ENCODE measurements at places on chromosomes 1 and 21.

DNA sequence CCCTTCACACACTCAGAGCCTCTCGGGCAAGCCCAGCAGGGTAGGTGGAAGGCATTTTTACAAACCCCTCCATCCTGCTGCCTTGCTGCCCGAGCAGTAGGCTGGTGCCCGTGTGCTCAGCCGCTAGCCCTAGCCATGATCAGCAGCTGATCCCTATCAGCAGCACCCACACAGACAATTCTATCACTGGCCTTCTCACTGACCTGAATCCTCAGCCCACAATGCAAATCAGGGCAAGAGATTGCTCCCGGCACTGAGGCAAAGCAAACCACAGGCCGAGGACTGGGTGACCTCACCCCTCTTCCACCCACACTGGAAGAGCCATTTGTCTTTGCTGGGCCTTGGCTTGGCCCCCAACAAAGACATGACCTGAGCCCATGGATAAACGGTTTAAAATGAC is 895 bp upstream of the PDZK1 start:
- DNase-seq = no peak

GRCh38 chr1:99110140-99111041 is 105.7 kb upstream of the PLPPR5 start:
- no peak for DNase-seq

DNA sequence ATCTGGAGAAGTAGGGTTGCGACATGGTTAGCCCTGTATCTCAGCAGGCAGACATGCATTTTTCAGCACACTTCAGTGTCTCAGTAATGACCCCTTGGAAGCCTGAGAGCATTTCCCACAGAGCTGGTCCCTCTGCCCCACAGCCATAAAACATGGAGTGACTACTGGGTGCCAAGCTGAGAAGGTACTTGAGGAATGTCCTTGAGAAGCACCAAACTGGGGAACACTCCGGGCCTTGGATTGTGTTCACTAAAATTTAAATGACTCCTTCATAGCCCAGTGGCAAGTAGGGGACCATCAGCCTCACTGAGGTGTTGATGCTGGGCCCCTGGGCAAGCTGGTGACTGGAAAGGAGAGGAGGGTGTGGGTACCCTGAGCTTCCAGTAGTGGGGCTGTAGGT is 54.7 kb downstream of the KCNJ6 start:
- no peak for DNase-seq

DNA sequence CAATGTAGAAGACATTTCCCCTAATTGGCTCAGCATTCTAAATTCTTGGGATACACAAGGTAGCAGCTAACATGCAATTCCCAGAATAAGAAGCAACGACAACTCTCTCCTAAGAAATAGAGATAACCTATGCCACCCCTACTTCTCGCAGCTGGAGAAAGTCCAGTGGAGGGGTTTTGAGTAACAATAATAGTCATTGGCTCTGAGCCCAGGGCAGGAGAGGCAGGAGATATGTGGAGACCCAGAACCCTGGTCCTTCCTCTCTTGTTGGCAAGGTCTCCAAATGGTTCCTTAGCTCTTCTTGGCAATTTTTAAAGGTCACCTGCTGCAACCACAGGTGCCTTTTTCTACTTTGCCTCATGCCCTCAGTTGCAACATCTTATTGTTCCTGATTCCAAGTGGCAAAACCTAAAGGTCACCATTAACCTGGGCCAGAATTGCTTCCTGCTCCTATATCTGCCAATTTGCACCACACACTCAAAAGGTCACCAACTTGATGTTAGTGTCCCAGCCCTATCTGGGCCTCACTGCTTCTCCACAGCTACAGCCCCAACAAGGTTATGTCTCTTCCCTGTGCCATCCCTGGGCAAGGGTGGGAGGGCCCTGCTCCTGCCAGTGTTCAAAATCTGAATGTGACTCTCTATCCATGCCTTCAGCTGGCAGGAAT is 36.7 kb downstream of the TBX15 start:
- no peak for DNase-seq

GRCh38 chr1:232226197-232226712 is 403.7 kb downstream of the SIPA1L2 start:
- DNase-seq = peak; percentile 29

DNA sequence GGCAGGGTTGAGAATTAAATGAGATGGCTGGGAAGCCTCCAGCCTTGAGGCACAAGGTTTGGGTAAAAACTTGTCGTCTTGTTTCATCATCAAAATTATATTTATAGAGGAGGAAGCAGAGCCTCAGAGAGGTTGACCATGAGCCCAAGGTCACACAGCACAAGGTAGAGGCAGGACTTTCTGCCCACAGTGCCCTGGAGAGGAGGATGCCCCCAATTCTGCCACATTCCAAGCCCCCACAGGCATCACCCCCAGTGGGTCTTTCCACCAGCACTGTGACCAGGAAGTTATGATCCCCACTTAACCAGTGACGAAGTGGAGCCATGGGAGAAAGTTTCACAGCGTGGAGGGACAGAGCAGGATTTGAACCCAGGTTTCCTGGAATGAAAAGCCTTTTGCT is 400.0 kb downstream of the MATN1 start:
- DNase-seq = no peak

DNA sequence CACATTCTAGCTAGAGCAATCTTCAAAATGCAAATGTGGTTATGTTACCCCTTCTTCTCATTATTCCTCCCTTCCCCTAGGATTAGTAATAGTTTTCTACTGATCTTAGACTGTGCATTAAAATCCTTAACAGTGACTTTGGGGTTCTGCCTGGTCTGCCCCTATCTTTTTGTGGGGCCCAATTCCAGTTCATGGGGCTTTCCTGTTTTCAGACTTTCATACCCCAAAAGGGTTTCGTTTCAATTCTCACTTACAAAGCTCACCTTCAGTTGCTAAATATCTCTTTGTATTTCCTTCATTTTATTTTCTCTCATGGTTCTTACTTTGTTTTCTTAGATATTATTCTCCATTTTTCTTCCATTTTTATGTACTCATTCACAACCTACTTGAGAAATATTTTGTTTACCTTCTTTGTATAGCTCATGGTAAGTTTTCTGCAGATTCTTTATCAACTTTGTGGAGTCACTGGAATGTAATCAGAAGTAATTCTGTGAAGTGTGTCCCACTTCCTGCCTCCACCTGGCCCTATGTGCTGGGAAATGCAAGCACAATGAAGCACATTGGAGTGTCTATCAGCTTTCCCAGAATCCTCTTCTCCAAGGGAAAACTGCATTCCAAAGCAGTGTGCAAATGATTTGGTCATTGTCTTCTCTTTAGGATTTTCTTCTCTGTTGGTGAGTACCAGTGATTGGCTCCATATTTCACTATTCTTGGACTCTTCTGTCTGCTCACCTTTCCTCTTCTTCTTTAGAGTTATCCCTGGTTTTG is 350.2 kb downstream of the ZNF326 start:
- no peak for DNase-seq

GRCh38 chr1:160127865-160128523 is 12.4 kb downstream of the ATP1A2 start:
- no peak for DNase-seq

GRCh38 chr1:2506007-2506860 is 20.2 kb downstream of the PANK4 start:
- no peak for DNase-seq

GRCh38 chr1:246750752-246751151 is 26.5 kb downstream of the SCCPDH start:
- no peak for DNase-seq

DNA sequence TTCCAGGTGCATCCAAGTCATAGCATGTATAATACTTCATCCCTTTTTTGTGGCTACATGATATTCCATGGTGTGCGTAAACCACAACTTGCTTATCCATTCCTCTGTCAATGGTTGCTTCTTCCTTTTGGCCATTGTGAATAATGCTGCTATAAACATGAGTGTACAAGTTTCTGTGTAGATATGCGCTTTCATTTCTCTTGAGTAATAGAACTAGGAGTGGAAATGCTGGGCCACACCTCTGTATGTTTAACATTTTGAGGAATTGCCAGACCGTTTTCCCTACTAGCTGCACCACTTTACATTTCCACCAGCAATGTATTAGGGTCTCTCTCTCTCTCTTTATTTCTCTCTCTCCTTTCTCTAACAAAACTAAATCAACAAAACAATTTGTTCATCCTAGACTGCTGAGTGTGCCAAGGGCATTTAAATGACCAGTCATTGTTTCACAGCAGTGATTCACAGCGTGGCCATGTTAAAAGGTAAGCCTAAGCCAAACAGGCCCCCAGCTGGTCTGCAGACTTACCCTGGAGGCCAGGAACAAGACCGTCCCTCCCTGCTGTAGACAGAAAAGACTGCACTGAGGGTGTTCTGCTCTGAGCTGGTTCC is 53.2 kb upstream of the LYST start:
- DNase-seq = no peak

DNA sequence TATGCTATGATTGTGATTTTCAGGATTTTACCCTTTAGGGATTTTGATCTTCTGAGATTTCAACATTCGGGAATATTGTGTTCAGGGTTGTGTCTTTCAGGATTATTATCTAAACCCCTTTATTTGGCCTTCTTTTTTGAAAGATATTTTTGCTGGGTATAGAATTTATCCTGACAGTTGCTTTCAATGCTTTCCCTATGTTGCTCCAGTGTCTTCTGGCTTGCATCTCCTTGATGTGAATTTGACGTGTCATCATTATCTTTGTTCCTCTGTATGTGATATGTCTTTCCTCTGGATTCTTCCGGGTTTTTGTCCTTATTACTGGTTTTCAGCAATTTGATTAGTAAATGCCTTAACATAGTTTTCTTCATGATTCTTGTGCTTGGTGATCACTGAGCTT is 25.9 kb upstream of the RIPK4 start:
- no peak for DNase-seq

DNA sequence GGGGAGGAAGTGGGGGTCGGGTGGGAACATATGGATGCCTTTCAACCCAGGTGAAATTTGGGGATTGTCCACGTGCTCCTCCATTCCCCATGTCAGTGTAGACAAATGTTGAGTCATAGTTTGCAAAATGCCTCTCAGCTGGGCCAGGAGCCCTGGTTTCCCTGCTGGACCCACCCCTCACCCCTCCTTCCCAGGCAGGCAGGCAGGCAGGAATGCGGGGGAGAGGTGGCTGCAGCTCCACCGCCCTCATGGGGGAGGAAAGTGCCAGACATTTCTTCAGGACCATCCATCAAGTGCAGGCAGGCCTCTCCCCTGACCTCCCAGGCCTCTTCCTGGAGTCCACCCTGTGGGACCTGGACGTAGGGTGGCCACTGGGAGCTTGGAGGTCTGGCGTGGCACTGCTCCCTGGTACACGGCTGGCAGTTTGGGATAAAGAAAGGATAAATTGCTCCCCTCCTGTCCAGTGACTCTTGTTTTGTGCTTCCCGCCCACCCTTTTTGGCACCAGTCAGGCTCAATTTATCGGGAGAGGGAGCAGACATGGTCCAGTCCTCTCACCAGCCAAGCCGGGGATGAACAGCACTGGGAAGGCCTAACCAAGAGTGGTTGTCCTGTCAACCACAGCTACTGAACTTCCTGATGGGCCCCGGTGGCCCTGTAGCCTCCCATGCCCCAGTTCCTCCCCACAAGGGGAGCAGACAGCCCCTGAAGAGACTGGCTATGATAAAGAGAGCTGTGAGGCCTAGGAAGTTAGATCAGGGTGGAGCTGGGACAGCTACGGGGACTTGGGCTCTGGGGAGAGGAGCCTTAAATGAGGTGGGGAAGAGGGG is 18.9 kb downstream of the NPR1 start:
- no peak for DNase-seq

DNA sequence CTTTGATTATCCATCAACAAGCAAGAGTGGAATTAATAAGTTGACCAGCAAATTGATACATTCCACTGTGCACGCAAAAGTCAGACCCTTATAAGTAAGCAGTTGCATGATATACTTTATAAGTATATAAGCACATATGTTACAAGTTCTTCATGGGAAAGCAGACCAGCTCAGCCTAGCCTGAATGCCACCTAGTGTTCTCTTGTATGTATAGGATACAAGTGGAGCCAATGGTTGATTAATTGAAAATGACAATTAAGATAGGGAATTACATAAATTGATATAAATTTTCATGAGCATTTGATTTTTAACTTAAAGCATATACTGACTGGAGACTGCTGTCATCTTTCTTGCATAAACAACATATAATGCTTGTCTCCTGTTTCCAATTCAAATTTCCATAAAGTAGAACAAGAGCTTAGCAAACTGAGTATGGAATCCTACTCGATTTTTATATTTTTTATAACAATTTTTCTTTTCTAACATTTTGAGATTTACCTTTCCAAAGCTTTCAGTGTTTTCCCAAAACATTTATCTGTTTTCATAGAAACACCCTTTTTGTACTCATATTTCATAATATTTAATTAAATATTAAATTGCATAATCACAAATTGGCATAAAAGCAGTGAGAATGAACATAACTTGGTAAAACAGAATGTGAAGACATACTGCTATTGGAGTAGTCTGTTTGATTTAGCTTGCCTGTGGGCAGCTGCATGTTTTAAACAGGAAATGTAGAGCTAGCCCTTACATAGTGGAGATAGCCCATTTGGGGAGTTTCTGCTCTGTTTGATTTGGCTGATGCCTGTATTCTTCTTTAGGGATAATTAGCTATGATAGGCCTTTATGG is 62.8 kb downstream of the MAGI3 start:
- DNase-seq = peak; percentile 21

DNA sequence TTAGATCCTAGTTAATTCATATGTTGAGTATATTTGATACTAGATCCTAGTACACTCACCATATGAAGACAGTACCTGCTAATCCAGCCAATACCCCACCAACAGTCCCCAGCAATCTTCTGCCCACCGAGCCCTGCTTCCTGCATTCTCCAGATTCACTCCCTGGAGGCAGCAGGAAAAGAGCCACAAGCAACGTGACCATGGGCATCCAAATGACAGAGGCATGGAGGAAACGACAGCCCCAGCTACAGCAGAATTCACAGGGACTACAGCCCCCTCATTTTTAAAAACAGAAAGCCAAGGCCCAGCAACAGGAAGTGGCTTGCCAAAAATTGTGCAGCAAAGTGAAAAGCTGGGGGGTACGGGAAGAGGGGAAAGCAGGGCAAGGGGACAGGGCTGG is 29.3 kb downstream of the ASTN1 start:
- no peak for DNase-seq

GRCh38 chr1:115229016-115229415 is 109.0 kb downstream of the NGF start:
- DNase-seq = no peak

DNA sequence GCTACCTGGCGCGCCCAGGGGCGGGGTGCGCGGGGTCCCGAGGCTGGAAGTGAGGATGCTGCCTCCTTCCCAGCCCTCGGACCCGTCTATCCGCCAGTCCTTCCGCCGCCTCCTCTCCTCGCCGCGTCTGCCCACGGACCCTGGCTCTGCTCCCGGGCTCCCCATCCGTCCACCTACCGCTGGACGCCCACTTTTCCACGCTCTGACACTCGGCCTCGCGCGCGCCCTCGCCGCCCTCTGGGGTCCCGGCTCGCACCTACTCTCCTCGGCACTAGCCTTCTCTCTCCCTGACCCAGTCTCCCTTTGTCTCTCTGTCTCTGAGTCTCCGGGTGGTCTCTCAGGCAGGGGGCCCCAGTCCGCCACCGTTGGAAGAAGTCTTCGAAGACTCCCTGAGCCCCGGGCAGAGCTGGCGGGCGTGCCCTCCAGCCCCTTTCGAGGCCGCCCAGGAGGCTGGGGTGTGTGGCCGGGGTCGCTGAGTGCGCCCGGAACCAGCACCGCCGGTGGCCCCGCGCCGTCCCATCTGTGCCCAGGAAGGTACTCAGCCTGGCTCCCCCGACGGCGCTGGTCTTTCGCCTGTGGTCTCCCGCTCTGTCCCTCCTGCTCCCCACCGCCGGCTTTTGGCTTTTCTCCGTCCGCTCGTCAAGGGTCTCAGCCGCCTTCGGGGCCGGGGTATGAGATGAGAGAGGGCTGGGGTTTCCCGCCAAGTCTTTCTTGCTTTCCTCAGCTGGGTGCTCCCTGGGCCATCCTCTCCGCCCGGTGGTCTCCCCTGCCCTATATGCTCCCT is 610 bp downstream of the DRAXIN start:
- no peak for DNase-seq

- DNase-seq = no peak
Measured at GRCh38 chr1:214718724-214719123, 115.7 kb downstream of the CENPF start.

All from amniotic stem cell (primary cell).